Renal pelvis (tissue), 12 donors: ENCODE measurements at places on chromosomes 6 and 20.

DNA sequence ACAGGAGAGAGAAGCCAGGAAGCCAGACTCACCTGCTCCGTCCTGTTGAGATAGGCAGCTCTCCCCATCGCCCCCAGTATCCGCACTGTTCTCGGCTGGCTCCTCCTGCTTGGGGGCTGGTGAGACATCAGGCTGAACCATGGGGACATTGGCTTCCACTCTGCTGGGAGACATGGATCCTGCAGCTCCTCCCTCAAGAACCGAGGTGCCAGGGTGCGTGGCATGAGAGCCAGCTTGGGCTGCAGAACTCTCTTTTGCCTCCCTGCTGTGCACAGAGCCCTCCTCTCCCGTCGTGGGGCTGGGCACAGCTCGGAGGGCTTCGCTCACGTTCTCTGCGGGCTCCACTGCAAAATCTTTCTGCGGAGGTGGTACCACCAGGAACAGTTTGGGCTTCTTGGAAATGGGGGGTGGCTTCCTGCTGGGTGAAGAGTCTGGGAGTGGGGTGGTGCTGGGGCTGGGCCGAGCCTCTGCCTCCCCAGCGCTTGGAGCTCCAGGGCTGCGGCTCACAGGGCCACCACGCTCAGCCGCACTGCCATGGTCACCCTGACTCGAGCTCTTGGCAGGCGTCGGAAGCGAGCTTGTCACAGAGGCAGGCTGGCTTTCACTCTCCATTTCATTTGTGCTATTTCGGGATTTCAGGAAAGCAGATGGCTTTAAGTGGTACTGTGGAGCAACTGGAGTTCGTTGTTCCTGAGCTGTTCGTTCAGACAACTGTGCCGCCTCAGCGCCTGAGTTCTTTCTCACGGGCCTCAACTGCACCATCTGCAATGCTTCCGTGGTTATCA lies 26.5 kb downstream of the HEBP2 start:
- DNase-seq: no peak

- no peak for DNase-seq
Observed at GRCh38 chr6:56222499-56222898, 24.9 kb downstream of the COL21A1 start.

GRCh38 chr6:20135677-20136268 lies 76.5 kb downstream of the MBOAT1 start:
- DNase-seq: no peak

GRCh38 chr6:165659945-165660856 lies 2.8 kb downstream of the PDE10A start:
- DNase-seq: no peak
